ENCODE measurements at places on chromosomes 5 and 9. TPM values are rescaled to one million over a fixed set of nuclear protein-coding genes. Genes with fewer than 3 reads are reported as not detected.

Gene ANKRD18B
- 0.11 TPM for total RNA-seq

Gene FRRS1L
- not detected for total RNA-seq

Gene C5orf52
- total RNA-seq: not detected

DNA sequence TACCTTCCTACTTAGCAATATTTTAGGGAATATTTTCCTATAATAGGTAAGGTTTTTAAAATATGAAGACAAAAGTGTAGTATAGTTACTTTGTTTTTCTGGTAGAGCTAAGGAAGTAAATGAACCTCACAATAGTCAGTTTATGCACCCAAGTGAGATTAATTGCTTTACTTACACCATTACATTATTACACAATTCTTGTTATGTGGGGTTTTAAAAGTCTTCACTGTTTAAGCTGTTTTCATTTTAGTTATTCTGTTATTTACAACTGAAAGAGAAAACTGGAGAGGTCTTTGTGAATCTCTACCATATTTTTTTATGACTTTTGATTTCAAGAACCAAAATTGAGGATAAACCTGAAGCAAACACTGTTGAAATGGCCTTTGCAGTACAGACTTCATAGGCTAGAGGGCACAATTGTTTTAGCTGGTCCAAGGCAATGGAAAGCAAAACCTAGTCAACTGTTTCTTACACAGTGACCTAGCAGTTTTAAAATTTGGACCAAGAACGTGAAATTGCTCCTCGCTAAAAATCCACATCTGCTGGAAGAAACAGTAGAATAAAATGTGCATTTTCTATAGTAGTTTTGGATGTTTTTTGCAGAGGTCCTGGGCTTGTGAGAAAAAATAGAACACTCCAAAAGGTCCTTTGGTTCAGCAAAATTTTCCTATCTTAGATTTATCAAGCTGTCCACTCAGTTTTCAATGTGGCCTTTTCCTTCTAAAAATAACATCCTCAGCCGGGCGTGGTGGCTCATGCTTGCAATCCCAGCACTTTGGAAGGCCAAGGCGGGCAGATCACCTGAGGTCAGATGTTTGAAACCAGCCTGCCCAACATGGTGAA is 66.4 kb upstream of the FER start:
- peak; percentile 87 for DNase-seq
- H3K36me3 ChIP-seq: no peaks in the 10 kb centered on the region
- peak overlapping the region; percentile 40 for H3K27ac ChIP-seq
- H3K4me3 ChIP-seq: peak overlapping the region; percentile 48
- H3K4me1 ChIP-seq: no peaks in the 10 kb centered on the region

GRCh38 chr9:101326035-101326434 is 58.8 kb downstream of the BAAT start:
- no peaks in the 10 kb centered on the region for H3K36me3 ChIP-seq
- no peak for DNase-seq
- H3K27ac ChIP-seq: no peak overlapping the region
- H3K27me3 ChIP-seq: peaks cover 6% of the 10 kb centered on the region
- H3K4me3 ChIP-seq: no peak overlapping the region
- no peaks in the 10 kb centered on the region for H3K4me1 ChIP-seq

DNA sequence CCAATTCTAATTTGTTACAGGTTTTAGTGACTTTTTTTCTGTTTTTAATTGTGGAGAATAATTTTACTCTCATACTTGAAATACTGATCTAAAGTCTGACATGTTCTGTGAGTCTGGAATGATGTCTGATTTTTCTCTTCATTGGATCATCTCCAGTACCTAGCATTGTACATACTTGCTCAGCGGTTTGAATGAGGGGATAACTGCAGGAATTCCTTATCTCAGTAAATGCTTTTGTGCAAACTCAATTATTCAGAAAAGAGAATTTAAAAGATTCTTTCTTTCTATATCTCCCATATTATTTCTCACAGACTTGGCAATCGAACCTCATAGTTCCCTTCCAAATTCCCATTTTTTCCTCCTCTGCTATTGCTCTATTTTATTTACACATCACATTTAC is 397.9 kb upstream of the SGCD start:
- no peaks in the 10 kb centered on the region for H3K27me3 ChIP-seq
- H3K4me1 ChIP-seq: no peaks in the 10 kb centered on the region

DNA sequence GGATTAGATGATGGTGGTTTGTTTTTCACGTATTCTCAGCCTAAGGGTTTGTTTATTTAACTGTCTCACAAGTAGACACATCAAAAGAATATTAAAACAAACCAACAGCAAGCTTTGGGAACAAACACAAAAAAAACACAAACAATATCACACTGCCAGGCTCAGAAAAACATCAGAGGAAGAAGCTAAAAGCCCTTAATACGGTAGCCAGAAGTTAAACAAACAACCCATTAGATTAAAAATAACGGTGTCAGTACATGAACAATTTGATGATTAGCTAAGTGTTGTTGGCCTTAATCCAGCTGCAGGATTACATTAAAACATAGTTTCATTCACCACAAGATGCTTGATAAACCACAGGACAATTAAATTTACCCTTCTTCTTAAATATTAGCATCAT is 15.9 kb upstream of the DMRT2 start:
- peaks cover 20% of the 10 kb centered on the region for H3K27me3 ChIP-seq
- H3K4me1 ChIP-seq: no peaks in the 10 kb centered on the region
- no peak overlapping the region for H3K4me3 ChIP-seq
- no peak for DNase-seq
- H3K27ac ChIP-seq: no peak overlapping the region

Data from GM23248 (cell line).